ENCODE measurements at places on chromosomes 5 and 9.

- no peak for DNase-seq
These were observed 235.8 kb downstream of the ROR2 start for GRCh38 chr9:91714020-91714806.

- no peak for DNase-seq
These were observed 63.1 kb upstream of the NREP start for GRCh38 chr5:111820072-111820471.

GRCh38 chr5:82909771-82910170, 167.4 kb downstream of the TMEM167A start:
- no peak for DNase-seq

DNA sequence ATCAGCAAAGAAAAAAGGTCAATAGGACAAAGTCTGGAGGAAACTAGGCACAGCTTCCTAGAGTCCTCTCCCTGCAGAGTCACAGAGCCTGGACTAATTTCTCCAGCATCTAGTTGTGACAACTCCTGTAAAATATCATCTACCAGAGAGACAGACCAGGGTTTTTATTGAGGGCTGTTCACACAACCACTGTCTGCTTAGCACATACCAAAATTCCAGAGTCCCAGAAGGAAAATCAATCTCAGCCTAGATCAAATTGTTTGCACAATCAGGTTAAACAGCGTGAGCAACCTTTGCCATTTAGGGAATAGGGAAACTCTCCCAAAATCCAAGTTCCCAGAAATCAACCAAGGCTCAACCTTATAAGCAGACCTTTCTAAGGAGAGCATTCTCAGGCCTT, 190.3 kb downstream of the SYK start:
- DNase-seq = no peak

DNA sequence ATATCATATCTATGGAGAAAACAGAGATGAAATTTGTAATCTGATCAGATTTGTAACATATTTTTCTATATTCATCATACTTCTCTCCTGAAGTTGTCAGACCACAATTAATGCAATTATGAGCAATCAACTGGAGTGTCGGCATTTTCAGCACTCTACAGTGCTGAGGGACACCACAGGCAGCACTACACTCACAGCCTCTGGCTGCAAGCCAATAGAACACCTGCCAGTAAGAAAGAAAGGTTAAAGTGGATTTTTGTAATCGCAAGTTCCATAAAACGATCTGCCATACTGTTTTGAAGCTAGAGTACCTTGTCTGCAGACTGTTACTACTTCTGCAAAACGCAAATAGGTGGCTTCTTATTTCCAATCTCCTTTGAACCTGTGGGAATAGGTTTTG, 147.6 kb downstream of the ADAMTS6 start:
- DNase-seq = peak; percentile 69

GRCh38 chr5:10633271-10634049, 69.6 kb downstream of the ANKRD33B start:
- no peak for DNase-seq

DNA sequence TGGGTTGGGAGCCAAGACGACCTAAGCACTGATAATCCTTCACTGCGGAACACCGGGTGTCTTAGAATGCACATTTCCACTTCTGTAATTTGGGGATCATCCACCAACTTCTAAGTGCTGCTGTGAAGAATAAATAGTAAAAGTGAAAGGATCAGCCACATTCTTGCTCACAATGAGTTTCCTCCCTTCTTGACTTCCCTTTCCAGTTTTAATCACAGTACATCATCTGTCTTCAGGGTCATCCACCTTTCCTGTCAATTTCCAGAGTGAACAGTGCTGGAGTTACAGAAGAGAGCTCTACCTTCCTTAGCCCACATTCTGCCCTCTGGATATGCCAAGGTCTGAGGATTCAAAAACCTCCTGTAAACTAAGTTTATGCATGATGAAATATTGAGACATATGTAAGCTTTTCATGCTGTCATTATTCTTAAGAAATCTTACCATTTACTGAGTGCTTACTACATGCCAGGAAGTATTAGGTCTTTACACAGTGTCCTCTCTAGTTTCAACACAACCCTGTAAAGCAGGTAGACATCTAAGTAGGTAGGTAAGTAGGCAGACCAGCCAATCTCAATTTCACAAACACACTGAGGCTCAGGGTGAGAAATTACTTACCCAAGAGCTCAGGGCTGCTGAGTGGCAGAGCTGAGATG, 105.2 kb downstream of the CDK5RAP2 start:
- no peak for DNase-seq

Data from NCI-H1105 (cell line).